ENCODE measurements at places on chromosomes 2 and 18.

GRCh38 chr18:49072940-49073339 is 122.2 kb upstream of the SMAD7 start:
- DNase-seq = no peak

DNA sequence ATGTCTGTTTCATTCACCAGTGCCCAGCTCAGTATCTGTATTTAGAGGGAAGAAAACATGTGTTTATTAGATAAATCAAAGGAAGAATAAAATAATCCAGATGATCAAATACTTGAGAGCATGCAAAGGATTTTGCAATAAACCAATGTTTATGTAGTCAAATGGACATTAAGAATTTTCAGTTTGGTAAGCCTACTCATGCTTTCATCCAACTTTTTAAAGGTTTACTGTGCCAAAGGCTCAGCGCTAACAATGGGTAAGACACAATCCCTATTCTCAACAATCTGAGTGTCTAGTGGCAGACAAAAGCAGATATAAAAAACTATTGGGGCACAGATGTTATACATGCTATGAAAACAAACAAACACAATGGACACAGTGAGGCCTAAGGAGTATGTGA is 26.3 kb downstream of the GRB14 start:
- no peak for DNase-seq

DNA sequence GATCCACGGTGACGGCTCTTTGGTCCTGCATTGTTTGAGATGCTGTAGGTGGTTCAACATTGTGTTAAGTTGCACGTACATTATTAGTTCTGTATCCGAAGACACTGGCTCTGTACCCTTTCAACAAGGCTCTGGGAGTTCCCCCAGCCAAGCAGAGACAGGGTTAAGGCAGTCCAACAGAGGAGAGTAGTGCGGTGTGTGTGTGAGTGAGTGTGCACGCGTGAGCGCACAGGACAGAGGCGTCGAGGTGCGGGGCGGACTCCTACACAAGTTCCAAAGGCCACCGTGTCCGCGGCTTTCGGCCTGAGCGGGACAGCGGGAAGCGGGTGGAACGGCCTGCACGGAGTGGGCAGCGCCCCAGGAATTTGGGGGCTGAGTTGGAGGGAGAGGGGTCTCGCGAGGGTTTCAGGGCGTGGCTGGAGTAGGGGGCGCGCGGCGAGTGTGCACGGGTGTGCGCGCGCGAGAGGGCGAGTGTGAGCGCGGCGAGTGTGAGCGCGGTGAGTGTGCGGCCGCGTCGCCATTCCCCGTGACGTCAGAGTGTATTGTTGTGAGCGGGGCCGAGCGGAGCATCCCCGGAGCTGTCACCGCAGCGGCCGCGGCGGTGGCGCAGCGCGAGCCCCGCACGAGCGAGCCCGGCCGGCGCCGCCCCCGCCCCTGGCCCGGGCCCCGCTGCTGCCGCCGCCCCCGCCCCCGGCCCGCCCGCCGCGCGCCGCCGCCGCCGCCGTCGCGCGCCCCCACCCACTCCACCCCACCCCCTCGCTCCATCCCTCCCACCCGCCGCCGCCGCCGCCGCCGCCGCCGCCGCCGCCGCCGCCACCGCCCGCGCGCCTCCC is at the start of gene ASXL3:
Gene ASXL3, plus strand, starts transcription at position 535 of the 833 bp plus-strand sequence. CDS start 413 bp downstream, outside the sequence.
- no peak for DNase-seq

GRCh38 chr18:1511619-1512311 is 607.1 kb downstream of the ADCYAP1 start:
- no peak for DNase-seq

- DNase-seq = no peak
These were observed 56.8 kb downstream of the PMS1 start for GRCh38 chr2:189841019-189841418.

DNA sequence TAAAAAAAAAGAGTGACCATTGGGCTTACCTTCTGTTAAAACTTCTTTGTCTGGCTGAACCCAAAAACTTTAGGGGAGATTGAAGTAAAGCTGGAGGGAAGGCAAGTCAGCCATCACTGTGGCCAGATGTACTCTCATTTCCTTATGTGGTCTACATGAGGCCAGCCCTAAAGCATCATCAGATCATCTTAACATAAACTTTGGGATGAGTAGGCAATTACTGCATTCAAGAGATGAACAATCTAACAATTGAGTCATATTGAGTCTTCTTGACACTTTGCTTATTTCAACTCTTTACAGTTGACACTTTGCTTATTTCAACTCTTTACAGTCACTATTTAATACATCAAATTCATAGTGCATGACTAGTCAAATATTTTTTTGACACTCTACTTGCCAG is 155.6 kb downstream of the QPCT start:
- no peak for DNase-seq

GRCh38 chr2:112048887-112049286 is 6.2 kb upstream of the TMEM87B start:
- peak; percentile 18 for DNase-seq

DNA sequence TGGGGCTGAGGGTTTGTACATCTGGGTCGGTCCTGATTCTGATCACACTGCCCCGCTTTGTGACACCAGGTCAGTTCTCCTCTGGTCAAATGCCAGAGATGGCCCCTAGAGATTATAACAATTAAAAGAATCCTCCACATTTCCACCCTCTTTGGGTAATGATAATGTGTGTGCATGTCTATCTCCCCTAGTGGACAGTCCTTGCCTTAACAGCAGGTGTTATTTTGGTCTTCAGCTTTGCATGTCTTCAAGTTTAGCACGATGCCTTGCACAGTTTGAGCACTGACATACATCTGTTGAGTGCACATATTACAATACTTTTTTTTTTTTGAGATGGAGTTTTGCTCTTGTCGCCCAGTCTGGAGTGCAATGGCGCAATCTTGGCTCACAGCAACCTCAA is 25.7 kb upstream of the COX7A2L start:
- DNase-seq = no peak

DNA sequence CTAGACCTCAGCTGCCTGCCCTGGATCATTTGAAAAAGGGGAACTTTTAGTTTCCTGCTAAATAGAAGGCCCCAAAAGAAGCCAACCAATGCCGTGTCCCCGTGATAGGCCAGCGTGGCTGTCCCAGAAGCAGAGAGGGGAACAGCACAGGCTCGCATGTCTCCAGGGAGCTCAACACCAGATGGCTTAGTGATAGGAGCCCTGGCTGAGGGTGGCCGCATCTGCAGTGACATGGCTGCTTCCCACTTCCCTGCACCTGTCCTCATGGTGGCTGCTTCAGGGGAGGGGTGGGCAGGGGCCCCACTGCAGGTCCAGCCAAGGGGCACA is 79.6 kb downstream of the MBP start:
- DNase-seq = no peak

- DNase-seq = no peak
These were observed 19.4 kb upstream of the ZSWIM2 start for GRCh38 chr2:186868344-186868743.

- DNase-seq = no peak
These were observed 44.0 kb upstream of the STK17B start for GRCh38 chr2:196215376-196215775.

- DNase-seq = no peak
These were observed 258.0 kb downstream of the CNTNAP5 start for GRCh38 chr2:124283096-124283495.
